ENCODE measurements at places on chromosomes 3 and 15. TPM values are rescaled to one million over a fixed set of nuclear protein-coding genes. Genes with fewer than 3 reads are reported as not detected.

- no peak for DNase-seq
These were observed 97.7 kb upstream of the P2RY1 start for GRCh38 chr3:152737021-152737908.

DNA sequence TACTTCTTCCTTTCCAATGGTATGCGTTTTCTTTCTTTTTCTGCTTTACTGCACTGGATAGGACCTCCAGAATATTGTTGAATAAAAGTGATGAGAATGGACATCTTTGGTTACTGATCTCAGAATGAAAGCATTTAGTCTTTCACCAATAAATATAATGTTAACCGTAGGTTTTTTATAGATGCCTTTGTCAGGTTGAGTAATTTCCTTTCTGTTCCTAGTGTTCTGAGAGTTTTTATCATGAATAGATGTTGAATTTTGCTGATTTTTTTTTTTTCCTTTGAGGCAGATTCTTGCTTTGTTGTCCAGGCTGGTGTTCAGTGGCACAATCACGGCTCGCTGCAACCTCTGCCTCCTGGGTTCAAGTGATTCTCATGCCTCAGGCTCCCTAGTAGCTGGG lies 158.4 kb downstream of the KLHL25 start:
- no peak for DNase-seq

The LARP6 gene
- 89.9 TPM for total RNA-seq

The ARHGEF26 gene
- total RNA-seq = 18.4 TPM

DNA sequence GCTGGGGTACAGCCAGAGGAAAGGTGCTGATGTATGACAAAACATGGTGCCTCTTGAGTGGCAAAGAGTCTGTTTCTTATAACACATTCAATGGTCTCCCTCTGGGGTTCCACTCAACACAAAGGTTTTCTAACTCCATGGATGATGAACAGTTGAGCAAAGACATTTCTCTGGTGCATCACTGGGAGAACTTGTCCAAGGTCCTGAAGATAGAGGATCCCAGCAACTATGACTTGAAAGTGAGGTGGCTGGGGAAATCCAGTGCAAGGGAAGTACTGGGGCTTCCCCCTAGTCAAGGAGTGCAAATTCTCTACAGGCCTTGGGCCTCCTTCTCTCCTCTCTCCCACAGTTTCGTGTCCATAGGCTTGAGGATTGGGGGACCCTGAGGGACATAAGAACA lies 431.1 kb downstream of the WDR72 start:
- no peak for DNase-seq

GRCh38 chr3:134260987-134261386 lies 10.3 kb upstream of the RYK start:
- DNase-seq = no peak

The CEMIP gene
- 5.9 TPM for total RNA-seq

The SIDT1 gene
- 1.5 TPM for total RNA-seq

DNA sequence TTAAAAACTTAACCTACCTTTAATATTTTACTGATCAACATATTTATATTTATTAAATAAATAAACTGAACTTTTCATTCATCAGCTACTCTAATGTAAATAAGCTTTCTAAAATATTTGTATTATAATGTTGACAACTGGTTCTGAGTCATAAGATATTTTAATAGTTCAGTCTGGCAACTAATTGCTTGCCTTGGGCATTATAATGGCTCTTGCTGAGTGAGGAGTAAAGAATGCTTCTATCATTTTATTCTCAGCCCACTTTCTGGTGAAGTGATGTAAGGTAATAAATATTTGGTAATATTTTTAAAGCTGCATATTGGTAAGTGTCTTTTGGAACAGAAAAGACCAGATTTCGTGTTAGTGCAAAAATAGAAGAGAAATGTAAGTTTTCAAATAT lies 81.5 kb downstream of the DIPK2A start:
- DNase-seq = no peak

The ERICH6 gene
- total RNA-seq = 0.29 TPM

The FEZF2 gene
- total RNA-seq = not detected
